ENCODE measurements at places on chromosomes 6 and 20.

DNA sequence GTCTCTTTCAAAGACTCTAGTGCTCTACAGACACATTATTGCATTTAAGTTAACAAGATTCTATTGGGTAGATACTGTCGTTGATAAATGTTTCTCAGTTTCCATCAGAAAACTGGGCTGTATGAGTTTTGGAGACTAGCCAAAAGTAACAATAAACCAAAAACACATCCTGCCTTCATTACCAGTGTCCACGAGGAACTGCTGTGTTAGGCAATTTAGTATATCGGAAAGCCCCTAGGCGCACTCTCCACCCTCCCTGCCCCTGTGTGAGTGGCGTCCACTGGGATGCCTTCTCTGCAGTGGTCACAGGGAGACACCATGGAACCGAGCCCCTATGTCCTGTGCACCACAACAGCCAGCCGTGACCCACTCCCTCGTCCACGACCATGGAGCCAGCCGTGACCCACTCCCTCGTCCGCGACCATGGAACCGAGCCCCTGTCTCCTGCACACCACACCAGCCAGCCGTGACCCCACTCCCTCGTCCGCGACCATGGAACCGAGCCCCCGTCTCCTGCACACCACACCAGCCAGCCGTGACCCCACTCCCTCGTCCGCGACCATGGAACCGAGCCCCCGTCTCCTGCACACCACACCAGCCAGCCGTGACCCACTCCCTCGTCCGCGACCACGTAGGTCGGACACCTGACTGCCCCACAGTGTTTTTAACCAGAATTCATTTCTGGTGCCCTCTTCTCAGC lies 35.3 kb downstream of the DLL1 start:
- DNase-seq = no peak

DNA sequence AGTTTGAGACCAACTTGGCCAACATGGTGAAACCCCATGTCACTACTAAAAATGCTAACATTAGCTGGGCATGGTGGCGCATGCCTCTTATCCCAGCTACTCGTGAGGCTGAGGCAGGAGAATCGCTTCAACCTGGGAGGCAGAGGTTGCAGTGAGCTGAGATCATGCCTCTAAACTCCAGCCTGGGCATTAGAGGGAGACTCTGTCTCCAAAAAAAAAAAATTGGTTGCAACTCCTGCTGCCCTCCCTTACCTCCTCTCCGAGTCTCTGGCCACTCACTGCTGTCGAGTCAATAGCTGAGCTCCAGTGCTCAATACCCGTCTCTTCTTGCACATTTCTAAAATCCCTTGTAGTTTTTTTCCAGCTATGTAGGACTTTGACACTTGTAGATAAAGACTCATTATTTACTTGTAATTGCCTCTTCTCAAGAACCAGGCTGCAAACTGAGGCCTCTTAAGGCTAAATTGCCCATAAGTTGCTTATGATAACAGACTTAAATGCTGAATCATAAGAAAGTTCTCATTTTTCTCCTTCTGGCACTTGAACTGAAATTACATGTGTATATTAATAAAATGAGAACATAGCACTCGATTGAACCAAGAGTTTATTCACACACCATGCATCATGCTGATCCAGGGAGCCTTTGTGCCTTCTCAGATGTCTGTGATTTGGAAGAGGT lies 13.8 kb downstream of the HECA start:
- no peak for DNase-seq

DNA sequence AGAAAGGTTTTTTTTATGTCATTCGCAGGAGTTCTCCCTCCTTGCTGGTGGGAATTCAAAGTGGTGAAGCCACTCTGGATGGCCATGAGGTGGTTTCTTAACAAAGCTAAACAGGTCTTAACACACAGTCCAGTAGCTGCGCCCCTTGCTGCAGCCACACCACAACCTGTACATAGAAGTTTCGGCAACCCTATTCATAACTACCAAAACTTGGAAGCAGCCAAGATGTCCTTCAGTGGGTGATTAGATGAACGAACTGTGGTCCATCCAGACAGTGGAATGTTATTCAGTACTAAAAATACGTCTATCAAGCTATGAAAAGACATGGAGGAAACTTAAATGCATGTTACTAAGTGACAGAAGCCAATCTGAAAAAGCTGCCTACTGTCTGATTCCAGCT lies 78.9 kb downstream of the FAM120B start:
- no peak for DNase-seq

- DNase-seq = no peak
Observed at GRCh38 chr6:90895299-90896074, 308.6 kb upstream of the MAP3K7 start.

GRCh38 chr6:34572021-34572420 lies 15.9 kb upstream of the SPDEF start:
- DNase-seq = no peak

DNA sequence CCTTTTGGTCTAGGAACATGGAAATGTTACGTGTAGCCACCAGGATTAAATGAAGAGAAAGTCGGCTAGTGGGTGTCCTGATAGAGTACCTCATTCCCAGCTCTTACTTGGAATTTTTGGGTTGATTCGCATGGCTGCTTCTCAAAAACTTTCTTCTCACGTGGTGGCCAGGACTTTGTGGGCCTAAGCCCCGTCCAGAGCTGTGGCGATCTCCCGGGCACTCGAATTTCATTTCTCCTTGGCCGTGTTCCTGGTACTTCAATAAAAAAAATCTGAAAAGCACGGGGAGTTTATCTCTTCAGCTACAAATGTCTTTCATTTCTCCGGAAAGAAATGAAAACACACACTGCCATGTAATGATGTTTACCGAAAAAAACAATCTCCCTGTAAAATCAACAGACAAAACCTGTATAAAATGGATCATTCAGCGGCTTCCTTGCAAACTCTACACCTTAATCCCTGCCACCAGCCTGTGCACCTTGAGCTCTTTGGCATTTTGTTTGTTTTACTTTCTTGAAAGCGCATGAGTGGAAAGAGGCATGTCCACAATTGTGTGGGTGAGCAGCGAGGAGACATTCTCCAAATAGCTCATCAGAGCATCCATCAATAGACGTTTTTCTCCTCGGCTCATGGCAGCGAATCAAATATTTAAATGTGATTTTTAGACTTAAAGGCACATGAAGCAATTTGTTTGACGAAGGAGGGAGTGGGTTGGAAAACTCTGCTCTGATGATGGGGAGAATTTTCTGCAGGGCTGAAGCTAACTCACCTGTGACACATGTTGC lies 173.1 kb downstream of the TFAP2C start:
- DNase-seq = no peak

DNA sequence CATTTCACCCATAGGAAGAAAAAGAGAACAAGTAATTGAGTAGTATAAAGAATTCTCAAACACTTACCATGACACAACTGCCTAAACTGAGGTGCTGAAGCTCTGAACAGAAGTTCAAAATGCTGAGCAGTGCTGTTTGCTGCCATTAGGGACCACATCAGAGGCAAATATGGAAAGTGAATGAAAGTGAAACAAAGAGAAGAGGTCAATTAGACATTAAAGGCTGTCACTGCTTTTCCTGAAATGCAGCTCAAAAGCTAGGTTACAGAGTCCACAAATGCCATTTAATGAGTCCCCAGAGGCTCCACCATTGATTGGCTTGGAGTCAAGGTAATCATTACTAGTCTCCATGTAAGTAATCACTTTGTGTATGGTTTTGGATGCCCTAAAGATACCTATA lies 46.1 kb downstream of the POU3F2 start:
- DNase-seq = no peak

- peak; percentile 89 for DNase-seq
Observed at GRCh38 chr20:10218536-10219451, at the start of gene SNAP25. SNAP25 (plus strand) TSS chr20:10218830; CDS start chr20:10275492, 56,662 bp downstream.
